Erythroblast (primary cell): ENCODE measurements at places on chromosomes 2 and 18.

DNA sequence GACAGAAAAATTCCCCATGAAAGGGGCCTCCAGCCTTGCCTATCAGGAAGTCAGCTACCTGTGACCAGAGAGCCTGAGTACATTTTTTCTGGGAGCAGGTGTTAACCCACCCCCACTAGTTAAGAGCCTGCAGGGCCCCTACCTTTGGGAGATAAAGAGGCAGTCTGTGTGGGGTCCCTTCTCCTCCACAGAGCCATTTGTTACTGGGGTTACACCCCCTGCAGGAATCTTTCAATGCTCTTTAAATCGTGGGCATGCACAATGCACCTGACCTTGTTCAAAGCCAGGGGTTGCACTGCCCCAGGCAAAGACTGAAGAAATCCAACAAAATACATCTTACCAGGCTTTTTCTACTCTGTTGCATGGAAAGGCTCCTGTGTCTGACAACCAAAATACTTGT, 15.7 kb upstream of the LYPD6 start:
- no peak for DNase-seq

GRCh38 chr2:56175779-56176178, 8.0 kb upstream of the CCDC85A start:
- DNase-seq = no peak

DNA sequence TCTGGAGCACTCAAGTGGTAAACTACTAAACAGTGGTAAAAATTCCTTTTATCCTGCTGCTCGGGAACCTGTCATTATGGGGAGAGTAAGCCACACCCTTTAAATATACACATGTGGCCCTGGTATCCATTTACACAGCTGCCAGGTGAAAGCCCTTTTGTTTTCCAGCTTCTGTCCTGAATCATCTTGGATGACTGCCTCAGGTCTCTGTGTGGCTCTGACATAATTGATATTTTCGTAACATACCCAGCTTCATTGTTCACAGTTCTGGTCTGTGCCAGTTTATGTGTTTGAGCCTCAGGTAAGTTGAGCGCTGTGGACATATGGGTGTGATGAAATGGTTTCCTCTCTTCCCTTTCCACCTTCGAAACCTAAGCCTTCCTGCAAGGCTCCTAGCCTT, 15.7 kb upstream of the TTC39C start:
- no peak for DNase-seq

GRCh38 chr2:194104687-194105086, 1552.3 kb upstream of the SLC39A10 start:
- no peak for DNase-seq

DNA sequence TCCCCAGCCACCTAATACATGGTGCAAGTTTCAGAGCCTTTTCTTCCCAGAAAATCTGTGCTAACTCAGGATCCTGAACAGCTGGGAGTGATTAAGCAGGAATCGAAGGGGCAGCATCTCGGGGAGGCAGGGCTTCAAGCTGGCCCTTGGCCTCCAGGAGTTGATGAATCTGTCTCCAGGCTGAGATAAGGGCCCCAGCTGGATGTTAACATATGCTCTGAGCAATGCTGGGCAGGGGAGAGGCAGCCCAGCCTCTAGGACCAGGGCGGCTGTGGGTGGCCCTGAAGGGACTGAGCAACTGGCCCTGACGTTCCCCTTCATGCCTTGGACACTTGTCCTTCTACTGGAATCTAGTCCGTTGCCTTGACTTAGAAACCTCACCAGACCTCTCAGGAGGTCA, 84.1 kb upstream of the EPC2 start:
- no peak for DNase-seq

DNA sequence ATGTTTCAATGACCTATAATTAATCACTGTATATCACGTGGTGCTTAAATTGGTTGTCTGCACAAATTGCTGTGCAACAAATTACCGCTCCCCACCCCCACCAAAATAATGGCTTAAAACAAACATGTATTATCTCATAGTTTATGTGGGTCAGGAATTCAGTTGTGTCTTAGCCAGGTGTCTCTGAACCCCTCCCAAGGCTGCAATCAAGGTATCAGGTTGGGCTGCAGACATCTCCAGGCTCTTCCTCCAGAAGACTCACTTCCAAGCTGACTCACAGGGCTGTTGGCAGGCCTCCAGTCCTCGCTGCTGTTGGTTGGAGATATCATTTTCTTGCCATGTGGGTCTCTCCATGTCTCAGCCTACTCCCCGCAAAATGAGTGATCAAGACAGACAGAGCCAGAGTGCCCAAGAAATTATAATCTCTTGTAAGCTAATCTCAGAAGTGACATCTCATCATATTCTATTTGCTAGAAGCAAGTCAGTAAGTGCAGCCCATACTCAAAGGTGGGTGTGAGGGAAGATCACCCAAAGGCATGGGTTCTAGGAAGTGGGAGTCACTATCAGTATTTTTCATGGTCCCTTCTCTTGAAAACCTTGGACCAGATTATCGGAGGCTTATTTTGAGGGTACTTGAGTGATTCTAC, 38.4 kb downstream of the SPC25 start:
- peak; percentile 99 for DNase-seq

DNA sequence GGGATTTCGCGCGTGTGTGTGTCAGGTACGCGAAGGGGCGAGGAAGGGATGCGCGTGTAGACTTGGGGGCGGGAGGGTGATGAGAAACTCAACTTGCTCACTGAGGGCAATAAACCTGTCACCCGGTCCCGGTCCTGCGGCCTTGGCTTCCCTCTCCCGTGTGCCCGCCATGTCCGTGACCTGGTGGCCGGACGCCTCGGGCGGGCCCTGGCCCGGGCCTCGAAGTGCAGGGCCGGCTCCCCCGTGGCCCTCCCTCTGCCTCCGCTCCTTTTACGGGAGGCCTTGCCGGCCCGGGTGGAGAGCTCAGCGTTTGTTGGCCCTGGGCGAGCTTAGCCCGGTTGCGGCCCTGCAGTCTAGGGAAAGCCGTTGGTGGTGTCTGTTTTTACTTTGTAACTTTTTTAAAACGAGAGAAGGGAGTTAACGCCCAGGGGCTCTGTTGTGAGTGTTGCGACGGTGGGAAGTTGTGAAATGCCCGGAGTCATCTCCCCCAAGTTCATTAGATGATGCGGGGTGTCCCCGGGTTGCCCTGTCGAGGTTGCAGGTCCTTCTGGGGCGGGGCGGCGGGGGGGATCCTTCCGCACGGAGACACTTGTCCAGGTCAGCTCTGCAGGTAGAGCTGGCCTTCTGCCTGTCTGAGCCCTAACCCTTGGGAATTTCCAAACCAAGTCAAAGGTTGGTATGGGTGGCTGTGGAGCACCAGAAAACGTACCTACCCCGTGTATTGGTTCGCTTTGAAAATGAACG, 883 bp downstream of the SMCHD1 start:
- DNase-seq = peak; percentile 90

- DNase-seq = no peak
Measured at GRCh38 chr18:23194155-23194996, 59.1 kb downstream of the CABLES1 start.

DNA sequence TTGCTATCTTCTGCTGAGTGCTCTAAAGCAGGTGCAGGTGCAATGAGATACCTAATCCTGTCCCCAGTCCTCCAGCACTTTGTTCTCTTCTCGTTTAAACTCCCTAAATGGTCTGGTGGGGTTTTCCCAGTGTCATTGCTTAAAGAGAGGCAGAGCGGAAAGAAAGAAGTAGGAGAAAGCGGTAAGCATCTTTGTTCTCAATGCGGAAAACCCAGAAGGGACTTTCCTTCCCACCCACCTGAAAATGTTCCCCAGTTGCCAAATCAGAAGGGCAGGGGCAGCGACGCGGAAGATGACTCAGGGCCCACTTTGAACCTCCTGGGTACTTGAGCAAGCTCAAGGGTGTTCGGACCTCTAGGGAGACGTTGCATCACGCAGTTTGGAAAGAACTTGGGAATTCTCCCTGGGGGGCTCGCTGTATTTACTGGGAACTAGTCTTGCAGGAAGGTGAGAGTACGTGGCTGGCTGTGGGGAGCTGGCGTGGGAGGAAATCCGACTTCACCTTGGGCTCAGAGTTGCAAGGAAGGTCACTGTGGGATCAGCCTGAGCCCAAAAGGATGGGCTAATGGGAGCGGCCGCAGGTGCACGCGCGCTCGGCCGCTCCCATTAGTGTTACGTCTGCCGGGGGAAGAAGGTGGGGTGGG, 589 bp upstream of the SGPP2 start:
- DNase-seq = no peak

- DNase-seq = no peak
Measured at GRCh38 chr2:129777762-129778583, 201.5 kb upstream of the RAB6C start.

DNA sequence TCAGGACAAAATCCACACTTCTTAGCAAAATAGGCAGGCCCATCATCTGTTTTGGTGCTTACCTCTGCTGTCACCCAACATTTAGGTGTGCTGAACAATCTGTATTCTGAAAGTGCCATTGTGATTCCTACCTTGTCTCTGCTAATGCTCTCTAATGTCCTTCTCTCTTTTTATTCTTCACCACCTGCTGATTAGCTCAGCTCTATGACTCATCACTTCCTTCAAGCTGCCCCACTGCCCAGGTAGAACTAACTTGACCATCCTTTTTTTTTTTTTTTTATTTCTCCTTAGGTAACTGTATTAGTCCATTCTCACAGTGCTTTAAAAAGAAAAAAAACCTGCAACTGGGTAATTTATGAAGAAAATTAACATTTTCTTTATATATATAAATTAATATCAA, 478.7 kb upstream of the POU3F3 start:
- DNase-seq = no peak

DNA sequence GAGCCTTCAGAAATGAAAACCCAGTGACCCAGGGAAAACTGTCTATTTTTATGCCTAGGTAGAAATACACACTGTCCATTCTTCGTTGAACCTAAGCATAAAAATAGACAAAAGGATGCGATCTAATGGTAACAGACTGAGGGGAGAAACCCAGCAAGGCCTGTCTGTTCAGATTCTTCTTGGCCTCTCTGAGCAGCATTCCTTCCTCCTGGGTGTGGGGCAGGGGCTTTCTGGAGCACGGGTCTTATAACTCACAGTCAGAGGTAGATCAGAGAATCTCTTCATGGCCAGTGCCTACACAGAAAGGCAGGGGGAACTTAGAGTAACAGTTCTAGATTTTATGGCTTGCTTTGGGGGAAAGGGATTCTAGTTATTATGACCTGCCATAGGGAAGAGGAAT, 56.0 kb downstream of the PKDCC start:
- no peak for DNase-seq
